ENCODE measurements at places on chromosomes 3 and 15.

- no peaks in the 10 kb centered on the region for H3K4me1 ChIP-seq
- H3K36me3 ChIP-seq: no peaks in the 10 kb centered on the region
- peaks cover 10% of the 10 kb centered on the region for H3K27me3 ChIP-seq
Observed at GRCh38 chr3:18189282-18190050, 235.7 kb downstream of the SATB1 start.

- no peaks in the 10 kb centered on the region for H3K4me1 ChIP-seq
- H3K27ac ChIP-seq: no peak overlapping the region
- H3K27me3 ChIP-seq: no peaks in the 10 kb centered on the region
- no peaks in the 10 kb centered on the region for H3K36me3 ChIP-seq
Observed at GRCh38 chr3:176977331-176977730, 220.0 kb downstream of the TBL1XR1 start.

DNA sequence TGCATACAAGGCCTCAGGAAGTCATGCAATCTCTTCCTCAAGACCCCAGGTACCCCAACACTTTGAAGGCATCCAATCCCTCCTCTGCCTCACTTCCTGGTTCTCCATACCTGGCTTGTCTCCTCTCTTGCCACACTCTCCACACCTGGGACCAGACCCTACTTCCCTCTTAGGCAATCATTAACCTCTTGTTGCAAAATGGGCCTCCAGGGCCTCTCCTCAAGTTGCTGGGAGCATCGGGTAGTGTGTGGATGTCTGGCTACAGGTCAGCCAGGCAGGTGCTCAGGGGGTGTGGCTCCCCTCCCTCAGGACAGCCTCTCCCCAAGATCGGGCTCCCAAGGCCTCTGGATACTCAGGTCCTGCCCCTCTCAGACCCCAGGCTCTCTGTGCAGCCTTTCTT is 8.6 kb downstream of the PLA2G4E start:
- no peaks in the 10 kb centered on the region for H3K36me3 ChIP-seq
- DNase-seq: no peak
- no peaks in the 10 kb centered on the region for H3K27me3 ChIP-seq
- H3K27ac ChIP-seq: no peak overlapping the region

DNA sequence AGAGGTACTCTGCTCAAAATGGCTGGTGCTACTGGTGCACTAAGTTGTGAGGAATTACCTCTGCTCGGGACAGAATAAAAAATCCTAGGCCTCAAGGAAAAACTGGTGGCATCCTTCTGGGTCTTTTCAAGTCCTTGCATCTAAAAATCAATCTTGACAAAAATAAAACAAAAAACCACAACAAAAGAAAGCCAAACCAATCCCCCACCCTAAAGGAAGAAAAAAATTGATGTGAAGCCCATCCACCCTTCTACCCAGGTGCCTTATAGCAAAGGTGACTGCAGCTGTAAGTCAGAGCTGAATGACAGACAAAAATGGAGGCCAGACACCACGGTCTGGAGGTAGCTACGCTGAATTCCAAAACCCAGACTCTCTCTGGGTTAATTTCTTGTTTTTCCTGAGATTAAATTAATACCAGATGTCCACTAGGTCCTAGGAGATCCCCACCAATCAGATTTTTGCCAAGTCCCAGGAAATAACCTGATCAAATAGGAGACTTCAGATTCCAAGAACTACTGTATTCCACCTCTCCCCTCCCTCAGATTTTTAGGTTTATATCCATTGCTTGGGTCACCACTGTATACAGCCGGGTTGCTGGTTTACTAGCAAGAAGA is 33.5 kb downstream of the ABCC5 start:
- H3K4me3 ChIP-seq: no peak overlapping the region
- no peaks in the 10 kb centered on the region for H3K36me3 ChIP-seq
- DNase-seq: no peak
- no peaks in the 10 kb centered on the region for H3K27me3 ChIP-seq

DNA sequence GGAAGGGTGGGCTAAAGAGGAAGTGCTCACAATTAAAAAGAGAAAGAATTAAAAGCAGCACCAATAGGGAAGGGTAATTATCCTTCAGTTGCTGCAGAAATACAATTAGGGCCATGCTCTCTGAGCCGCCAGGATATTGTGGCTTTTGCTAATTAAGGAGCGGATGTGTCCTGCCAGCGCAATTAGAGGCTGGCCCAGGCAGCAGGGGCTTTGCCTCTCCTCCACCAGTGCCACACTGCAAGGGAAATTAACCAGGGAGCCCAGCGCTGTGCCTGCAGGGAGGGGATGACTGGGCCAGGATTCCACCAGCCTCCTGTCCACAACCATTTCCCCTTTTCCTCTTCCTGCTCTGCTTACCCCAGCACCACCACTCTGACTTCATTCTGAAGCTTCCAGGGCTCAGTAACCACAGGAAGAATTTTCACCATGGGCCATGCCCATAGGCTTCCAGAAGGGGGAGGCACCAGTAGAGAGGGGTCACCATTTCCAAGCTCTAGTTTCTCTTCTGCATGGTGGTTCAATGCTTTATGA is 10.4 kb upstream of the AEN start:
- H3K4me3 ChIP-seq: no peak overlapping the region
- H3K27ac ChIP-seq: no peak overlapping the region
- H3K4me1 ChIP-seq: peaks cover 13% of the 10 kb centered on the region
- no peak for DNase-seq
